ENCODE measurements at places on chromosomes 4 and X.

- no peak for DNase-seq
Measured at GRCh38 chr4:128720270-128720669, 89.2 kb upstream of the JADE1 start.

GRCh38 chr4:82678051-82678450, 116.3 kb upstream of the TMEM150C start:
- no peak for DNase-seq

DNA sequence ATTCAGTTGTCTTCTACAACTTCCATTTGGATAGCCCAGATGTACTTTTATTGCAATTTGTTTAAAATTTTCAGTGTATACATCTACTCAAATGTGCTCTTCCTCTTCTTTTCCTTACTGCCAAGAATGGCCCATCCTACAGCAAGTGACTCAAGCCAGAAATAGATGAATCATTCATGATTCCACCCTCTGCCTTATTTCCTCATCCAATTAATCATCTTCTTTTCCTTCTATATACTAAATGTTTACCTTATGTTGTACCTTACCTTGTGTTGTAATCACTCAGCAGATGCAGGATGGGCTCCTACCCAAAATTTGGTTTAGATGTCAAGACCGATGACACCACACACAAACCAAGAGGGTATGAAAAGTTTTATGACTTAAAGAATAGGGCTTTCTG, 437.8 kb downstream of the GRXCR1 start:
- DNase-seq, result no peak

DNA sequence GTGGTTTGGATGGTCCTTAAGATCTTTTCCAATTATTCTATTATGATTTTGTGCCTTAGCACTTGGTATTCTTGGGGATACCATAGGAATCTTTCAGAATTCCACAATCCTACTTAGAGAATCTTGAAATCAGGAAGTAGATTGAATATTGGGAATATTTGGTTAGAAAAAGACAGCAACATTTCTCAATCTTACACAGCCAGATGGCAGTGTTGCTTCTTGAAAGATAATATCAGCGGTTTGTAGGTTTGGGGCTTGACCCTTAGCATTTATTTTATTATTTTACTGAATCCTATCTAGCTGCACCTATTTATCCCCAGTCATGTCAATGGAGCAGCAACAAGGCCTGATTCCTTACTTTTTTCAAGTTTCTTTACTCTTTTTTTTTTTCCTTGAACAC, 28.6 kb downstream of the MAGEB1 start:
- no peak for DNase-seq

GRCh38 chrX:68286076-68286475, 147.2 kb downstream of the OPHN1 start:
- DNase-seq, result no peak

GRCh38 chr4:53538756-53539155, 52.5 kb downstream of the LNX1 start:
- DNase-seq, result peak; percentile 68

GRCh38 chr4:175946472-175947116, 119.0 kb upstream of the WDR17 start:
- DNase-seq, result no peak

GRCh38 chr4:184792950-184793555, 32.7 kb downstream of the ACSL1 start:
- no peak for DNase-seq

Data from NCI-H446 (cell line).